ENCODE measurements at places on chromosomes 7 and 10. TPM values are rescaled to one million over a fixed set of nuclear protein-coding genes. Genes with fewer than 3 reads are reported as not detected.

DNA sequence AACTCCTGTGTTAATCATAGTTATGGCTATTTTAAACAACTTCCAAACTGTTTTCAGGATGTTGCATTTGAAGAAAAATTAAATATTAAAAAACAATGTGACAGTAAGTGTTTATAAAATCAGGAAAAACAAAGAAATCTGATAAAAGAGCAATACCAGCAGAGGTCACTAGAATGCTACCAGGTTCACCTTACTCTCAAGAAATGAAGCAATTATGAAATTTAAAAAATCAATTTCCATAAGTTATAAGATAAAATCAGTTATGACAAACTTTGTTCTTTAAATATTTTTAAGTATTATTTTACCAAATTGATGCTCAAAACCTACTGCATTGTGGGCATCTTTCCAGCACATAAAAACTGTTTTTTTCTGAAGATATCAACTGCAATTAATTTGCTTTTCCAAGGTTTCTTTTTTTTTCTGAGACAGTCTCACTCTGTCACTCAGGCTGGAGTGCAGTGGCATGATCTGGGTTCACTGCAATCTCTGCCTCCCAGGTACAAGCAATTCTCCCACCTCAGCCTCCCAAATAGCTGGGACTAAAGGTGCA, 50.7 kb upstream of the RHEB start:
- no peak for DNase-seq

DNA sequence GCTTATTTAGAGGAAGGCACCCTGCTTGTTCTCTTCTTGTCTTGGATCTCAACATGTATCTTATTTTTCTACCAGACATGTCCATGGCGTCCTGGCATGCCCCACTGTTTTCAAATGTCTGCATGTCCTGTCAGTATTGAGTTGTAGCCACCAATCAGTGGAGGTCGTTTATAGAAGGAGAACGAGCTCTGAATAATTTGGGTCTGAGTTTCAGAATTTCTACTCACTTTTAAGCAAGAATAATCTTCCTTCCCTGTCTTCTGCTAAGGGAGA, 2.9 kb upstream of the HOXA13 start:
- DNase-seq, result no peak

DNA sequence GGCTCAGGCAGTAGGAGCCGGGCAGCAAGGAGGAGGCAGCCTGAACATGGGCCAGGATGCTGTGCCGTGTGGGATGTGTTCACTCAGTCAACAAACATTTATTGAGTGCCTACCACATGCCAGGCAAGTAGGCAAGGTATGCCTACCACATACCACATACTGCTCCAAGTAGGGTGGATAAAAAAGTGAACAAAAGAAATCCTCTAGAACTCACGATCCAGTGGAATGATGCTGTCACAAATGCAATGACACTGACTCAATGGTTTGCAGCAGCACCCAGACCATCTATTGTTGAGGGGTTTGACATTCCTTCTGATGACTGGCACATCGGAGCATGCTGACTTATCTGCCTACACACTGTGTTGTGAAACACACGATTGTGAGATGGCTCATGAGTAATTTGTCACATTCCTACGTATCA, 413.5 kb downstream of the NRG3 start:
- DNase-seq, result peak; percentile 81

DNA sequence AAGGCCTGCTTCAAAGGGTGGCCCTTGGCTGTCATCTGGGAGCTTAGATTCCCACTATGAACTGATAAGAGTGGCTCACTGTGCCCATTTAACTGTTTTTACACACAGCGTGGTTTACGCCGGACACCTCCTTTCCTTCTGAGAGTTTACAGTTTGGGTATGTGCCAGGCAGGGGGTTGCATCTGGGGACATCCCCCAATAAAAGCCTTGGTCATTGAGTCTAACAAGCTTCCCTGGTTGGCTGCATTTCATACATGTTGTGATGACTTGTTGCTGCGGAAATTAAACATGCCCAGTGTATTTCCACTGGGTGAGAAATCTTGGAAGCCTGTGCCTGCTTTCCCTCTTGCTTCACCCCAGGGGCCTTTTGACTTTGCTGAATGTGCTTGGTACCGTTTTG, 264.1 kb upstream of the NPY start:
- no peak for DNase-seq

DNA sequence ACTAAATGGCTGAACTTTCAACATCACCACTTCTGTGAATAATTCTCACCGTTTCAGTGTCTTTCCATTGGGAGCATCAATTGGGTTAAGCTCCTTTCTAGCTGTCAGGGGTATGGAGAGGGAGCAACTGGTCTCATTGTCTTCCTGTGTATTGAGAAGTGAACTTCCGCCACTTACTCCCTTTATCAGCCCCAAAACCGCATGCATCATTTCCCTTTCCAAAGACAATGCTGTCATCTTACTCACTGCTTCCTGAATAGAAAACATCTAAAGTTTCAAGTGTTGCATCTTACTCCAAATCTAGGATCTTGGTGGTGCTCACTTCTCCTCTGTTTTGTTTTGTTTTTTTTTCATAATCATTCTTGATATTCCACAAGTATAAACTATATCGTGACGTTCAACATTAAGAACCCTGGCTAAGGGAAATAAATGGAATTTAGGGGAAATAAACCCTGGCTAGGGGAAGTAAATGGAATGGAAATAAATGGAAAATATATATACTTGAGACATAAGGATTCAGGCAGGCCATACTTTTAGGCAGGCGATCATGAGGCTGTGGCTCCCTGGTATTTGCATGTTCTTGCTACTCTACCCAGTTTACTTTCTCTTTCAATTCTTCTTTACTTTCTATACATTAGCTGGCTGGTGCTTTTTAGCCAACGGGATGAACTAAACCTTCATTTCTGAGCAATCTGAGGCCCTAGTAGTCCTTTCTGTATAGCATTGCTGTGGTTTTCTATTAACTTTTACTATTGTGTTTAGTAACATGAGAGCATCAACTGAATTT, 371.9 kb downstream of the BMPER start:
- DNase-seq, result peak; percentile 94

Gene ARHGEF35
- not detected for total RNA-seq

- DNase-seq, result peak; percentile 48
These were observed 27.0 kb upstream of the PODXL start for GRCh38 chr7:131583430-131583829.

Gene PAX2
- total RNA-seq, result not detected
